CD4-positive, alpha-beta T cell treated with Interleukin-15 for 1 hour (primary cell): ENCODE measurements at places on chromosomes 2 and 18.

- no peak for DNase-seq
Measured at GRCh38 chr2:27903649-27904404, 13.3 kb downstream of the BABAM2 start.

- DNase-seq, result no peak
Measured at GRCh38 chr18:42159146-42159545, 204.1 kb downstream of the PIK3C3 start.

- no peak for DNase-seq
Measured at GRCh38 chr2:63784461-63784860, 57.2 kb upstream of the UGP2 start.

- DNase-seq, result no peak
Measured at GRCh38 chr2:182445391-182445965, 18.6 kb upstream of the PDE1A start.

- no peak for DNase-seq
Measured at GRCh38 chr2:207929923-207930322, 95.4 kb downstream of the PLEKHM3 start.

GRCh38 chr2:12271589-12271984 is 445.1 kb upstream of the TRIB2 start:
- no peak for DNase-seq

GRCh38 chr2:10378189-10378588 is 69.9 kb downstream of the ODC1 start:
- peak; percentile 60 for DNase-seq

DNA sequence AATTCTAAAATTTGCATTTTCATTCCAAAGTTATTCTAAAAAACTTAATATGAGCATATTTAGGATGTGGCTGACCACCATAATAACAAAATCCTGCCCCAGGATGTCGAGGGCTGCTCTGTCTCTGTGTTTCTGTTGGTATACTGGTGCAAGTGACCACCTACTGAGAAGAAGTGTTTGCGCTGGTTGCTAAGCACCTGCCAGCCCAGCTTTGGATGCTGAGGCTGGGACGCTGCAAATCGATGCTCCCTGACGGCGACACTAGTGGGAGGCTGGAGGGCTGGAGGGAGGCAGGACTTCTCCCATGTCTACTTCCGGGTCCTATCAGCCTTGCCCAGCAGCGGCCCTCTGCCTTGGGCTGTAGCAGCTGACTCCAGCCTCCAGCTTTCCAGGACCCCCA is 45.0 kb downstream of the LAMA1 start:
- DNase-seq, result no peak

DNA sequence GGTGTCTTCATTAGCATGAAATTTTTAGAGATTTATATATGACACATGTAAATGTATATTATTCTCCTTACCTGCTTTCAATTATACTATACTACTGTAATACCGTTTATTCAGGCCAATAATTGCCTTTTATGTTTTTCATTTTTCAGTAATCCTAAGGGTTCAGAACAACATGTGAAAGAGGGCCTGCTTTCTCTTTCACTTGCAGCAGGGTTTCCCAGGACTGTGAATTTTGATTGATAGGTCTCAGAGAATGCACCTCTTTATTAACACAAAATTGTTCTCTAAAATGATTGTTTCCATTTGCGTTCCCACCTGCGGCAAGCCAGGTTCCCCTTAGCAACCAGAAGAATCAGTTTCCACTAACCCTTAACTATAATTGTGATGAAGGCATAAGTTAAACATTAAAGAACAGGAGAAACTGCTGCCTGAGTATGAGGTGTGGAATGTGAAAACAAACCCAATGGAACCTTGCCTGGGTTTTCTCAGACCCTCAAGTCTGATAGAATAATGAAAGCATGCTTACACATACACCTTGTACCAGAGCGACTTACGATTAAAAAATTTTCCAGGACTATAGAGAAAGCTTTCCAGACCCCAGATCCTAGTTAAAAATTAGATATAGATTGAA is 1591.2 kb upstream of the LRRTM1 start:
- DNase-seq, result no peak
